ENCODE measurements at places on chromosomes 16 and 17. TPM values are rescaled to one million over a fixed set of nuclear protein-coding genes. Genes with fewer than 3 reads are reported as not detected.

The MT1A gene
- 52.1 TPM for total RNA-seq

The HIC1 gene
- 1.4 TPM for total RNA-seq

The RHBDF1 gene
- 41.7 TPM for total RNA-seq

- no peaks in the 10 kb centered on the region for H3K4me1 ChIP-seq
- DNase-seq, result no peak
Measured at GRCh38 chr16:73122604-73123391, 74.9 kb upstream of the ZFHX3 start.

All from Panc1 (cell line).